ENCODE measurements at places on chromosomes 4 and X. TPM values are rescaled to one million over a fixed set of nuclear protein-coding genes. Genes with fewer than 3 reads are reported as not detected.
A peak's percentile ranks its signal among the peaks of the same experiment; 100 is the strongest.

Gene RTL3
- total RNA-seq: 0.08 TPM

Gene GYPB
- total RNA-seq: not detected

Gene BST1
- total RNA-seq: 11.9 TPM

Gene SOWAHD
- total RNA-seq: 3.0 TPM

Gene PPM1K
- 9.9 TPM for total RNA-seq

Gene PPP4R3C
- total RNA-seq: not detected

Gene SMIM10L2A
- total RNA-seq: 0.46 TPM

Gene SLC7A11
- 1.9 TPM for total RNA-seq

Gene ENAM
- total RNA-seq: not detected

Gene GAGE1
- not detected for total RNA-seq

- no peak for DNase-seq
Measured at GRCh38 chr4:77226939-77227705, 70.1 kb downstream of the CCNG2 start.

DNA sequence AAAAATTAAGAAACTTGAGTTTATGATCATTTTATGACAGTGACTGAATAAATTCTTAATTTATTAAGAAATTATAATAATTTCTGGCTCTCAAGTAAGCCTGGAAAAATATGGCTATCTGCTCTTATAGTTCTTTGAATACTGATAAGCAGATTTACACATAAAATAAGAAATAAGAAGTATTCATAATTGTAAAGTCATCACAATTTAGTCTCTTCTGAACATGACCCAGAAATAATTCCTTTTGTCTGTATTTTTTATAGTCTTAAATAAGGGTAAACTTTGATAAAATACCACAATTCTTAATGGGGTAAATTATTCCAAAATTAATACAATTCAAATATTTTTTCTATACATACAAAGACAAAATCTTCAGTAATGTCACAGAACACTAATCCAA, 72.7 kb downstream of the ANKRD17 start:
- DNase-seq: no peak

DNA sequence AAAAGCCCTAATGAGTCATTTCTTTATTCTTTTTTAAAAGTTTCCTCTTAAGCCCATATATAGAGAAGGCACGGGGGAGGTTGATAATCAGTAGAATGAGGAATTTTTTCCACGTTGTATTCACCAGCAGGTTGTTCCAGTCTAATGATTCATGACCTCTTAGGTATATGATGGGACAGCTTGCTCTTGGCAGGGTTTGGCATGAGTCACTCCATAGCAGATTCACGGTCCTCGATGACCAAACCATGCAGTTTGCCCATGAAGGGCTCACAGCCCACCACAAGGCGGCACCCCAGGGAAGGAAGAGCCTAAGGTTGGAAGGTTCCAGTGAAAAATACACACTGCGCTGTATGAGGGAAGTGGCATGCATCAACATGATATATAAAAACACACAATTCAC, 623.8 kb upstream of the DIPK2B start:
- DNase-seq: no peak

DNA sequence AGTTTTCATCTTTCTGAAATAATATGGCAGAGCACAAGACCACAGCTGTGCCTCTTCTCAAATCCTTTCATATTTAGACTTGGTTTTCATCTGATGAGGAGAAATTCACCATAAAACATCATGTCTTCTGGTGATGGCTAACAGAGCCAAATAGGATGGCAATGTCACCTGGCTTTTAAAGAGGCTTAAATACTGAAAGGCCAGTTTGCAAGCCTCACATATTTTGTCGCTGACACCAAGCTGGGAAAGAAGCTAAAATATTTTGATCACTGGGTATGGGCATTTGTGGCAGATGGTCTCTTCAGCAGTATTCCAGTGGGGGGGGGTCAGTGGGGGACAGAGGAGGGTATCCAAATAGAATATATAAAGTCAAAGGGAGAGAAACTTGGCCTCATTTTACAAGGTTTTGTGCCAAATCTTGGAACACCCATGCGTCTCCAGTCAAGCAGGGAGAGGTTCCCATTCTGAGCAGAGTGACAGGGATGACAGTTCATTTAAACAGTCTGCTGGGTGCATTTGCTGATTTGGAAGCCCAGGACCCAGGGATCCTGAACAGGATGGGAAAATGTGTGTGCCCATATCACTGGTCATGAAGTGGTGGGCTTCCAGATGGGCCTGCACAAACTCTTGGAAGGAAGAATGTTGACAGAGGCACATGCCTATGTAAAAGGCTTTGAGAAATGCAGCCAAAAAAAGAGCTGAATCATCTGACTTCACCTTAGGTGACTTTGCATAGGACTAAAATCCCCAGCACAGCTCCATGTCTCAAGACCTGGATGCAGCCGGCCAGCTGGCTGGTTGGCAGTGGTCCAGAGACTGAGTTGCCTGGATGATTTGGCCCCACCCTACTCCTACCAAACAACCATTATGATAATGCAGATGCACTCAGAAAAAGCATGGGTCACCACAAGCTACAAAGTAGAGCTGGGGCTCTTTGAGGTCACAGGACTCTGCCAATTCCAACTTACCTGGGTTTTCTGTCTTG, 484.4 kb upstream of the NR3C2 start:
- DNase-seq: peak; percentile 87

GRCh38 chr4:162978398-162978797, 188.3 kb downstream of the NAF1 start:
- no peak for DNase-seq

DNA sequence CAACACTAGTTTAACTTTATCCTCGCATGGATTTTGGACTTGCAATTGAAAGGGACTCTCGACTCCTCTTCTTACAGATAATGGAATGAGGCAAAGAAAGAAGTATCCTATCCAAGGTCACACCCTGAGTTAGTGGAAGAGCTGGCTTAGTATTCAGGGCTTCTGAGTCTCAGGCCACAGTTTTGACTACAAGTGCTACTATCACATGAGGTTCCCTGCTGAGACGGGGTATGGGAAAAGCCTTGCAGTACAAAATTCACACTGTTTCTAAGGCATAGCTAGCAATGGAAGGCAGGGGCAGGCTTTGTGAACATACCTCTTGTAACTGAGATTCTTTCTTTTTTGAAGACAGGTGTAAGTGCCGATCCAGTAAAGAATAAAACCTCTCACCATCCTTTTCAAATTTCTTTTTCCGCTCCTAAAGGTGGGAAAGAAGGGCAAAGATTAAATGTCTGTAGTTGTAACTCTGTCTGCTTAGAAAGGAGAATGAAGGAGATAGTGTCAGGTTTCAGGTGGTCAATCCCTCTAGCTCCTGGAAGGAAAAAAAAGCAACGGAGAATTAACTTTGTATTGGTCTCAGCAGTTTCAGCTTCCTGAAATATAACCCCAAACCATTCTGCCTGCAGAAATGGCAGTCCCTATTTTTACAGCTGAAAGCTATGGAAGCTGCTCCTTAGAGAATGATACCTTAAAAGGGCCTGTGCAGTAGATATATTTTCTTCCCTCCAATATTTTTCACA, 199.0 kb downstream of the OPHN1 start:
- no peak for DNase-seq

DNA sequence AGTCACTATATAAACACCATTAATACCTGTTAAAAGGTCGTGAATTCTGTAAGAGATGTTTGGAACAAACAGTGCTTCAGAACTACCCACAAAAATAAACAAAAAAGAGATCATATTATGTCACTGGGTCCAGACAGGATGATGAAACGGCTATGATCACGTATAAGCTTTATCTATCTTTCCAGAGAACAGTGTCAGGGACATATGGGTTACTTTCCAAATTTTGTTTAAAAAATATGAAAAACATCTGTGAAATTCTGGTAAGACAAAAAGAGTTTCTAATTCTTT, 90.0 kb downstream of the SORBS2 start:
- DNase-seq: no peak

DNA sequence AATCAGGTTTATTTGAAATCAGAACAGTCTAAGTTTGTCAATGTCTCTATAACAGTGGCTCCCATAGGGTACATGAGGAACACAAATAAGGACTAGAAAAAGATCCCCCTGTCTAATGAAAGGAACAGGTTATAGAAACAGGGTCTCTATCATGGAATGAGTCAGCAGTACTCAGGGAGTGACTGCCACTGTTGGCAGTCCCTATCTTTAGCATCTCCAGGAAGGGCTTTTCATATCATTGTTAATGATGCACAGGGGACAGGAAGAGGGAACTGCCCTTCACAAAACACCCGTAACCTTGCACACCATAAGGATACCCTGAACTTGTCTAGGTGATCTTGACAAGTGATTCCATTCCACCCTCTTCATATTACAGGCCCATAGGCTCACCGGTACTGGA, 38.5 kb upstream of the SMIM10L2A start:
- no peak for DNase-seq

DNA sequence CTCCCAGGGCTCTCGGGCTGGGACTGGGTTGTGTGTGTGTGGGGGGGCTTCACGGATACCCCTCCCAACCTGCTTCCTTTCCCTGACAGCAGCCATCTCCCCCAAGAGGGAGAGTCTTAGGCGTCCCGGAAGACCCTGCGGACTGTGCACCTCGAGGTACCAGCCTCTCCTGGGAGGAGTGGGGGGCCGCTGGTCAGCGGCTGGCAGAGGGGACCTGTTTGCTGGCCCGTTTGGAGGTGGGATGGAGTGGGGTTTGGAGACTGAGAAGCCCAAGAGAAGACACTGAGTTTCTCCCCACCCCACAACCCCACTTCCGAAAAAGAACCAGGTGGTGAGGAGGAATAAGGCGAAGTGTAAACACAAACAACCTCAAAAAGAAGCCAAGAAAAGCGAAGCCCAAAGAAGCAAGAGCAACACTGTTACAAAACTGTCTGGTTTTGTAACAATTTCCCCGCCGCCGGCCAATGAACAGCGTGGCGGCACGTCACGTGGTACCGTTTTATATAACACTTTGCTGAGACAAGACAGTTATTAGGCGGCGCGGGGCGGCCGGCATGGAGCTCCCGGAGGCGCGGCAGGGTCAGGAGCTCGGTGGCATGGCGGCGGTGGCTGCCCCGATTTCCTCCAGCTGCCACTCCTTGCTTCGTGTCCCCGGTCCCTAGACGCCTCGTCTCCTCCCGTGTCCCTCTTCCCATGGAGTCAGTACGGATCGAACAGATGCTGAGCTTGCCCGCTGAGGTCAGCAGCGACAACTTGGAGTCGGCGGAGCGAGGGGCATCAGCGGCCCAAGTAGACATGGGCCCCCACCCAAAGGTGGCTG, at the start of gene LONRF3:
LONRF3 (plus strand) TSS at position 531 of the 820 bp plus-strand sequence; CDS start at position 694, 163 bp downstream.
- peak; percentile 79 for DNase-seq

GRCh38 chrX:132984058-132984650, 25.7 kb upstream of the HS6ST2 start:
- no peak for DNase-seq

DNA sequence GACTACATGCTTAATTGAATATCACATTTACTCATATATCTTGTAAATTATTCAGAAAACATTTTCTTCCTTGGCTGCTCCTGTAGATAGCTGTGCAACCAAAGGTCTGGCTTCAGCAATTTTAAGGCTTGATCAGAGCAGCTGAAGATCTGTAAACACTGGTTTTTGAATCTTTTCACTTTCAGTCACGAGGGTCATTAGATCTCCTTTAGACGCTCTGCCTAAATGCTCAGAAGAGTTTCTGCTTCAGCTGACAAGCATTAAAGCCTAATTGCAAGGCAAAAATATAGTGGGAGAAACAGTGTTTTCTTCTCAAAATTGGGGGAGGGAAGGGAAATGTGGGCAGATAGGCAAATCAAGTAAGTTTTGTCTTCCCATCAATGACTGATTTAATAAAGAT, 25.7 kb downstream of the TRPC5 start:
- DNase-seq: no peak

GRCh38 chrX:101377547-101377946, 8.4 kb downstream of the BTK start:
- no peak for DNase-seq

DNA sequence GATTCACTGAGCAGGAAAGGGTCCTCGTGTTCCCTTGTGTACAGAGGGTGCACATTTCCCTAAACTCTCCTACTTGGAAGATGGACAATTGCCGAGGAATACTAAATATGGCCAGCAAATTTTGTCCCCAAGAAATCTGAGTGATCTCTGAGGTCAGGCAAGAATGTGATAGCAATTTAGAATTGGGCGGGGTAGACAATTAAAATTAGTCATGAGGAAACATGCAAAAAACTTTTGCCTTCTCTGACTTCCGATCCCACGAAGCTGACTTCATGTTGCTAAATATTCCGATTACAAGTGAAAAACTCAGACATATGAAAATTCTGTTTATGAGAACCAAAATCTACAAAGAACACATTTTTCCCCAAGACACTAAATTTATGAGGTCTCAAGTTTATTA, 453.9 kb upstream of the ZFP42 start:
- no peak for DNase-seq

DNA sequence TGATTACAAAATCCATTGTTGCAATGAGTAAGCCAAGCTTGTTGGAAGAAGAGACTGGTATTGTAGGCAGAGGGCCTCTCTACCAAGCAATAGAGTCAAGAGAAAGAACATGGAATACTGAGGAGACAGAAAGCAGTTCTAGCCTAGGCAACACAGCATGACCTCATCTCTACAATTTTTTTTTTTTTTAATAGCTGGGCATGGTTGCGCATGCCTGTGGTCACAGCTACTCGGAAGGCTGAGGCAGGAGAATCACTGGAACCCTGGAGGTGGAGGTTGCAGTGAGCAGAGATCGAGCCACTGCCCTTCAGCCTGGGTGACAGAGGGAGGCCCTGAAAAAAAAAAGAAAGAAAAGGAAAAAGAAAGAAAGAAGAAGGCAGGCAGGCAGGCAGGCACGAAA, 11.7 kb upstream of the ZBTB33 start:
- no peak for DNase-seq

- DNase-seq: no peak
Measured at GRCh38 chrX:83510510-83511062, 2.5 kb downstream of the POU3F4 start.

- DNase-seq: no peak
Measured at GRCh38 chr4:168509786-168510185, 12.9 kb downstream of the PALLD start.

DNA sequence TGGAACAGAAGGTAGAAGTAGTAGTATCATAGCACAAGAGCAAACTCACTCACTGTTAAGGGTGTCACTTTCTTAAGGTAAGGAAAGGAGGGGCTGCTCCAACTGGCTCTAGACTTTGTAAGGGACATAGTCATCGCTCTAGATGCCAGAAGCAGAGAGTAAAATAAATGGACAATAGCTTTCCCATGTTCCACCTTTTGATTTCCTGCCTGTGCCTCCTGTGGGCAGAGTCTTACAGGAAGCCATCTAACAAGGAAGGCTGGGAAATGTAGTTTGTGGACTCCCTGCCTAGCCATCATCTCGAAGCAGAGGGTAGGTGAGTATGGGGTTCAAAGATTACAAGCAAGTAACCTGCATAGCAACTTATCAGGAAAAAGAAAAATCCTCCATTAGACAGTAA, 1.7 kb upstream of the METTL14 start:
- no peak for DNase-seq

- DNase-seq: no peak
Measured at GRCh38 chrX:30822764-30823163, 66.3 kb downstream of the TAB3 start.
